RCC 7860 (cell line): ENCODE measurements at places on chromosomes 16 and 17.

- peak; percentile 12 for DNase-seq
These were observed 2.1 kb upstream of the ADCY7 start for GRCh38 chr16:50263940-50264929.

- DNase-seq: no peak
These were observed 150.1 kb upstream of the CDH11 start for GRCh38 chr16:65271996-65272395.

DNA sequence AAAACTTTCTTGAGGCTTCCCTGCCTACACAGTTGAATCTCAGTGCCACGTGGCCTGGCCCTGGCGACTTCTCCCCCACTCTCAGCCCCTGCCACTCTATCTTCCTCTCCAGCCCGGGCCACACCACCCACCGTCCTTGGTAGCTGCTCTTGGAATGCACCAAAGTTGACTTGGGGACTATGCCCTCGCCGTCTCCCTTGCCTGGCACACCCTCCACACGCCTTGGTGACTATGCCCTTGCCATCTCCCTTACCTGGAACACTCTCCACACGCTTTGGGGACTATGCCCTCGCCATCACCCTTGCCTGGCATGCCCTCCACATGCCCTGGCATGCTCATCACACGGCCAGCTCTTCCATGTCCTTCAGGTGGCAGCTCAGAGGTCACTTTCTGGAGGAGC, 15.5 kb upstream of the TVP23A start:
- no peak for DNase-seq

DNA sequence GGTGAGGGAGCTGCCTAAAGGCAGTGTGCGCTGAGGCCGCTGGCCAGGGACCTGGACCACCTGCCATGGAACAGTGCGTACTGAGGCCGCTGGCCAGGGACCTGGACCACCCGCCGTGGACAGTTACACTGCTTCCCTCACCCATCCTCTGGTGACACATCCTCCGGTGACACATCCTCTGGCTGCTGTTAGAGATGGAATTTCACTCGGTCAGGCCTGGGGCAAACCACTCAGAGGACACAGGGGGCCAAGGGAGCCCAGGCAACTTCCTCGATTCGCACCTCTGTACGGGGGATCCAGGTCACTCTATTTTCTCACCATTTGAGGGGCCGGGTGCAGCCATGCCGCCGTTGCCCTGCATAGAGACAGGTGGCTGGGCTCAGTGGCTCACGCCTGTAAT, 32.4 kb upstream of the RPTOR start:
- peak; percentile 62 for DNase-seq

- no peak for DNase-seq
These were observed 676.3 kb upstream of the CDH8 start for GRCh38 chr16:62712566-62712965.

GRCh38 chr16:57627184-57627871, 1.1 kb upstream of the ADGRG1 start:
- DNase-seq: peak; percentile 98
